ENCODE measurements at places on chromosomes 2 and 18.

- DNase-seq = no peak
- H3K27ac ChIP-seq = no peak overlapping the region
- no peaks in the 10 kb centered on the region for H3K36me3 ChIP-seq
- no peaks in the 10 kb centered on the region for H3K4me1 ChIP-seq
These were observed 108.6 kb downstream of the C1D start for GRCh38 chr2:67954093-67954748.

GRCh38 chr2:63853527-63854310 lies 12.0 kb downstream of the UGP2 start:
- no peaks in the 10 kb centered on the region for H3K27me3 ChIP-seq
- H3K27ac ChIP-seq = no peak overlapping the region
- no peak for DNase-seq
- H3K4me3 ChIP-seq = no peak overlapping the region
- H3K36me3 ChIP-seq = no peaks in the 10 kb centered on the region

DNA sequence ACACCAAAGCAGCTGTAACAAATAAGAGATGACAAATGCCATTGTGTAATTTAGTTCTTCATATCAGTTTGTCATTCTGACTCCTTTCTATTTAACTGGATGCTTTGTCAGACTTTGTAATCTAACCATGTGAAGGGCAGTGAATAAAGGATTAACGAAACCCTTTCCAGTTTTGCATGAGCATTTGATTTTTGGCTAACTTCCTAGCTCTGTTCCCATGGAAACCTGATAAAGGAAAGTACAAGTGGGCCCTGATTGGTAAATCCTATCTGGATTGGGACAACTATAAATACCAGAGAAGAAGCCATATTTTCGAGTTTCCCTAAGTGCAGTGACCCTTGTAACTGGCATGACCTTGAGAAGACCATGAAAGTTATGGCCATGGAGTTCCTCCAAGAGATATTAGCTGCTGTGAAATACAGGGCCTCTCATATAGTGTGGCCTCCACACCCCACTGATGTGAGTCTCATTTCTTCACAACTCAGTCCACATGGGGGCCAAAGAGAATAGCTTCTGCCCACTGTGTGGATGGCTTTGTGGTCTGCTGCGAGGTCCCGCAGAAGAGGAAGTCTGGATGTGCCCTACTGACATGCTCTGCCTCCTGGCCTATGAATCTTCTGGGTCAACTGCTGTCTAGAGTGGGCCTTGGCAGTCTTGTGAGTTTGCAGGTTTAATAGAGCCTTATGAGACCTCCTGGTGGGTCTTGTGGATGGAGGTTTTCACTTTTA lies 38.2 kb upstream of the CYP1B1 start:
- peaks cover 27% of the 10 kb centered on the region for H3K4me1 ChIP-seq
- no peaks in the 10 kb centered on the region for H3K36me3 ChIP-seq

- H3K36me3 ChIP-seq = no peaks in the 10 kb centered on the region
- no peak for DNase-seq
- no peaks in the 10 kb centered on the region for H3K4me1 ChIP-seq
- no peak overlapping the region for H3K27ac ChIP-seq
These were observed 86.6 kb downstream of the ACOXL start for GRCh38 chr2:110818767-110819481.

- H3K4me1 ChIP-seq = no peaks in the 10 kb centered on the region
- no peak for DNase-seq
- H3K27ac ChIP-seq = no peak overlapping the region
- H3K27me3 ChIP-seq = no peaks in the 10 kb centered on the region
- H3K36me3 ChIP-seq = no peaks in the 10 kb centered on the region
These were observed 430.4 kb downstream of the LPIN1 start for GRCh38 chr2:12176623-12177454.

DNA sequence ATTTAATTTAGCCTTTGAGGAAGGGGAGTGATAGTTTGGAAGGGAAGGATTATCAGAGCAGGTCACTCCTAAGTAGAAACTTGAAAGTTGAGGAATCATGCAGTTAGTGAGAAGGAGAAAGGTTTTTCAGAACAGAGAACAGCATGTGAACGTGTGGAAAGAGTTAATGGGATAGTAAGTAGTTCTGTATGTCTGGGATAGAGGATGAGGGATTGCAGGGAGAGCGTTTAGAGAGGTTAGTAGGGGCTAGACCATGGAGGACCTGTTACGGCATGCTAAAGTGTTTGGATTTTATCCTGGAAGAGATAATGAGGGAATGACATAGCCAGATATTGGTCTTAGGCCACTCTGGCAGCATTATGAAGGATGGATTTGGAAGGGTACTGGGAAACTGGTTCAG lies 1.8 kb downstream of the ZNF512 start:
- H3K27me3 ChIP-seq = no peaks in the 10 kb centered on the region
- no peak overlapping the region for H3K4me3 ChIP-seq
- H3K4me1 ChIP-seq = peaks cover 12% of the 10 kb centered on the region
- no peak overlapping the region for H3K27ac ChIP-seq
- no peaks in the 10 kb centered on the region for H3K36me3 ChIP-seq

GRCh38 chr2:207113414-207113813 lies 52.3 kb downstream of the KLF7 start:
- H3K27me3 ChIP-seq = no peaks in the 10 kb centered on the region
- no peak overlapping the region for H3K4me3 ChIP-seq
- DNase-seq = no peak

DNA sequence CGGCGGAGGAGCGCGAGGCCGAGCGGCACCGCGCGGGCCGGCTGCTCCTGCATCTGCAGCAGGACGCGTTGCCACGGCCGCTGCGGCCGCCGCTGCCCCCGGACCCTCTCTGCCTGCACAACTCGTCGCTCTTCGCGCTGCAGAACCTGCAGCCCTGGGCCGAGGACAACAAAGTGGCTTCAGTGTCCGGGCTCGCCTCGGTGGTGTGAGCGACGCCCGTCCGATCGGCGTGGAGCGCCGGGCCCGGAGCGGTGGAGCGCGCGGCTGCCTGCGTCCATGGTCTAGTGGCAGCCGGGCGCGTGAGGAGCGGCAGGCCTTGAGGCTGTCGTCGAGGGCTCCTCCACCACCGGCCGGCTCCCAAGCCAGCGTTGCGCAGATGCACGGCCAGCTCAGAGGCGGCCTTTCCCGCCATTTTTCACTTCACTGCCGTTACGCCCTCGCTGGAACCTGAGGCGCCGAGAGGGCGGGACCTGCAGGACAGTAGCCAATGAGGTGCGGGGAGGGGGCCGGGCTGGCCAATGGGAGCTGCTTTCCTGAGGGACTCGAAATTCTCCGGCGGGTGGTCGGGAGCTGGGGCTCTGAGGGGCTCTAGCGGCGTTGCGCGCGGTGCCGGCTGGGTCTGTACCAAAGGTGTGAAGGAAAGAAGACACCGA lies 1.9 kb downstream of the TLX2 start:
- peaks cover 9% of the 10 kb centered on the region for H3K4me1 ChIP-seq
- no peak overlapping the region for H3K27ac ChIP-seq
- peaks cover 86% of the 10 kb centered on the region for H3K27me3 ChIP-seq
- H3K4me3 ChIP-seq = peak overlapping the region; percentile 18

DNA sequence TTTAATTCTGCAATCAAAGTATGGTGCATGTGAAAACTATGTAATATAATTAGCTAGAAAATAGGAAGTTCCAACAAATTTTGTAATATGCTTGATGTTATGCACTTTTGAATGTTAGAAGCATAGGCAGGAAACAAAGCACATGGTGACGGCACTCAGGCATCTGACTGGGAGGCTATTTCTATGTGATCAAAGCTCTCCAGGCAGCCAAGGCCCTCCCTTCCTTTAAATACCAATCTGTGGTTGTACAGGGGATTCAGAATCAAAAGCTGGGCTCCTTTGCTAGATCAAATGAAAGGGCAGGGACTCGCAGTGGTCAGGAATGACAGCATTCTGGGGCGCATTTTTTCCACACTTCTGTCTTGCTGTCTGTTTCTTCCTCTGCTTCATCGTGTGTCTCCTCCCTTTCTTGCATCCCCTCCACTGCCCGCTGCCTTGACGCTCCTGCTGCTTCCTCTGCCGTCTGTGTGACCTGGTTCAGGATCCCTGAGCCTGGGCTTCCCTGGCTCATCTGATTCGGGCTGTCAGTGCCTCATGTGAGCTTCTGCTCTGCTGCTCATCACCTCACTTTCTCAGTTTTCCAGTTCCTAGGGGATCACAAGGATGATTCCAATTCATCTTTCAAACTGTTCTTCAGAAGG lies 30.9 kb downstream of the TMEM182 start:
- H3K27ac ChIP-seq = no peak overlapping the region
- H3K4me3 ChIP-seq = no peak overlapping the region
- no peaks in the 10 kb centered on the region for H3K27me3 ChIP-seq
- DNase-seq = no peak
- peaks cover 6% of the 10 kb centered on the region for H3K4me1 ChIP-seq

DNA sequence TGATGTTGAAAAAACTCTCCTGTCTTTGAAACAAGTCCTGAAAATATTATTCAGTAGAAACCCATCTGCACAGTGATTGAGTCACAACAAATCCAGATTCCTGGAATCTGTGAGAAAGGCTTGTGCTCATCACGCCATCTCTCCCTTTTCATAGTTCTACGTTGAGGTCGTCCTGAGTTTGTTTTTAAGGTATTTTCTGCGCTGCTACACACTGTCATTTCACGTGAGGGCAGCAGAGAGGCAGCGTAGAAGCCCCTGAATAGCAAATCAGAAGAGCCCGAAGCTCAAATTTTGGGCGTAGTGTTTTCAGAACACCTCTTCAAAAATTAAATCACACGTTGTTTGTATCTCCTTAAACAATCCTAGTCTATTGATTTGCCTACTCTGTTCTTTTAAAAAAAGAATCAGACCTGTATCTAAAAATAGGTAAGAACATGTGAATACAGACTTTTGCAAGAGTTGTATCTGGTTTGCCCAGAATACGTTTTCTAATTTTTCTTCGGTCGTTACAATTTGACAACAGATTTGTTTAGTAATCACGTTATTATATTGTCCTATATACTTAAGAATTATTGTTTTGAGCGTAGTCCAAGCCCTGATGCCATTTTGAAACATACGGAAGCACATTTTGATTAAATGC lies 61.6 kb upstream of the SLC38A11 start:
- H3K4me1 ChIP-seq = no peaks in the 10 kb centered on the region
- H3K4me3 ChIP-seq = no peak overlapping the region
- no peaks in the 10 kb centered on the region for H3K36me3 ChIP-seq
- H3K27ac ChIP-seq = no peak overlapping the region

DNA sequence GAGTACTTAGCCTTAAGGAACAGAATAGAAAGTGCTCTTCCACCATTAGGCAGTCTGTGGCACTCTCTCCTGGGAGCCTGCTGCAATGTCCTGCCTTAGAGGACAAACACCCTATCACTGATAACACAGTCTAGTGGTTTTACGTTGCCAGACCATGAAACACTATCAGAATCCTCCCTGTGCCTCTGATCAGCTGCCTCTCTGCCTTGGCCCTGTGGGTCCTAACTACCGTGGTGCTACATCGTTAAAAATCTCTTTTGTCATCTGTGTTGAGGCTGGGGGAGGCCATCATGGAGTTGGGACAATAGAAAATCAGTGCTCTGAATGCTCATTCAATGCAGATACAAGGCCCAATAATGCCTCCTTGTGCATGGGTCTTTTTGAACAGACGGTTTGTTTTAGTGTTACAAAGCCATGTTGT lies 11.9 kb upstream of the APCDD1 start:
- no peak overlapping the region for H3K27ac ChIP-seq
- no peak overlapping the region for H3K4me3 ChIP-seq
- no peaks in the 10 kb centered on the region for H3K4me1 ChIP-seq
- DNase-seq = no peak
- H3K36me3 ChIP-seq = no peaks in the 10 kb centered on the region

DNA sequence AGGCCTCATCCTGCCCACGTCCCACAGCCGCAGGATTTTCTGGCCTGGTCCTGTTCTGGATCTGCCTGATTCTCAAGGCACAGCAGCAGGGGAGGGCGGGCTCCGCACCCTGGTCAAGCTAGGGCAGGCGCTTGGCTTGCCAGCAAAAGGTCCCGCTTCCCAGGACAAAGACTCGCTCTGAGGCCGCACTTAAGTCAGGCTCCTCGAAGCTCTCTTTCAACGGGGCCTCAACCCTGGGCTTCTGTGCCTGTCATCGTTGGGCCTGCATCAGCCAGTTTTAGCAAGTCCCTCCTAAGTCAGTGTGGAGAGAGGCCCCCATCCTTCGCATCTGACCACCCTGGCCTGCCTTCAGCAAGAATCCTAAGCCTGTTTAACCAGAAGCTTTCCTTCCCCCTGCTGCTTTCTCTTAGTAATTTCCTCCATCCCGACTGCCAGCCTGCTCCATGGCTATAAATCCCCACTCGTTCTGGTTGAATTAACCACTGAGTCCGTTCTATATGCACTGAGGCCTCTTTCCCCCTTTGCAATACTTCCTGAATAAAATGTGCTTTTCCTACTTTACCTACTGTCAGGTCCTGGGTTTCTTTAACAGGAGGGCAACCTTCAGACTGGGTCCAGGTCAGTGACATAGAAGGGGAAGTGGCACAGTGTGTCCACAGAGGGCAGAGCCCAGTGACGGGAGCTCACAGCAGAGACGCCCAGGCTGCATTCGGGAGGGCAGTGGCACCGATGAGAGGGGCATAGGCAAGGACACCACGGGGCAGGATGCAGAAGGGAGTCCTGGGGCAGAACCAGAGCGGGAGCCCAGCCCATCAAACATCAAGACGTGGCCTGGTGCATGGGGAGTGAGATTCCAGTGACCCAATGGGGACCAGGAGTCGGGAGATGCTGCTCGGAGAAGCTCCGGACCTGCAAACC lies 62.7 kb downstream of the SP110 start:
- H3K27me3 ChIP-seq = no peaks in the 10 kb centered on the region
- no peaks in the 10 kb centered on the region for H3K36me3 ChIP-seq
- no peak overlapping the region for H3K4me3 ChIP-seq
- H3K4me1 ChIP-seq = no peaks in the 10 kb centered on the region
- no peak for DNase-seq
- no peak overlapping the region for H3K27ac ChIP-seq

DNA sequence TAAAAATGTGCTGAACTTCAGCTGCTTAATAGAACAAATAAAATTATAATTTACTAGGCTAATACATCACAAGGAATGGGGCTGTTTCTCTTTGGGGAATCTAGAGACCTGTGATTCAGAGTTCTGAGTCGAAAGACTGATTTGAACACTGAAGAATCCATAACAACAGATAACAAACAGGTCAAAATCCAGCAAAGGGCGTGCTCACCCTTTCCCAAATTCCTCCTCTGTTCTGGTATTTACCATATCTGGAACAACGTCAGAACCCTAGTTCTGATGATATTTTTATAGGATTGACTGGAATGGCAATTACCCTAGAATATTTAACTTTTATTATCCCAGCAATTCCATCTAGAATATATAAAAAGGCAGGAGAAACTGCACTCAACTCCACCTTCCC lies 66.0 kb upstream of the ITGA6 start:
- peaks cover 13% of the 10 kb centered on the region for H3K4me1 ChIP-seq
- no peaks in the 10 kb centered on the region for H3K36me3 ChIP-seq
- H3K27ac ChIP-seq = no peak overlapping the region
- H3K27me3 ChIP-seq = no peaks in the 10 kb centered on the region

DNA sequence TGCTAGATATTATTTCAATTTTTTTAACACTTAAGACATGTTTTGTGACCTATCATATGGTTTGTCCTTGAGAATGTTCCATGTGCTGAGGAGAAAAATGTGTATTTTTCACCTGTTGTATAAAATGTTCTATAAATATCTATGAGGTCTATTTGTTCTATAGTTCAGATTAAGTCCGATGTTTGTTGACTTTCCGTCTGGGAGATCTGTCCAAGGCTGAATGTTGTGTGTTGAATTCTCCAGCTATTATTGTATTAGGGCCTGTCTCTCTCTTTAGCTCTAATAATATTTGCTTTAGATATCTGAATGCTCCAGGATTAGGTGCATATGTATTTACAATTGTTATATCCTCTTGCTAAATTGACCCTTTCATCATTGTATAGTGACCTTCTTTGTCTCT lies 144.1 kb downstream of the NYAP2 start:
- DNase-seq = peak; percentile 36
- H3K27ac ChIP-seq = no peak overlapping the region
- peaks cover 8% of the 10 kb centered on the region for H3K4me1 ChIP-seq

GRCh38 chr2:146271131-146271831 lies 1573.5 kb upstream of the ACVR2A start:
- no peaks in the 10 kb centered on the region for H3K4me1 ChIP-seq
- no peak overlapping the region for H3K4me3 ChIP-seq
- no peaks in the 10 kb centered on the region for H3K27me3 ChIP-seq
- H3K27ac ChIP-seq = no peak overlapping the region
- H3K36me3 ChIP-seq = no peaks in the 10 kb centered on the region

Data from pancreas (tissue), 10 donors.